ENCODE measurements at places on chromosomes 4 and X.

DNA sequence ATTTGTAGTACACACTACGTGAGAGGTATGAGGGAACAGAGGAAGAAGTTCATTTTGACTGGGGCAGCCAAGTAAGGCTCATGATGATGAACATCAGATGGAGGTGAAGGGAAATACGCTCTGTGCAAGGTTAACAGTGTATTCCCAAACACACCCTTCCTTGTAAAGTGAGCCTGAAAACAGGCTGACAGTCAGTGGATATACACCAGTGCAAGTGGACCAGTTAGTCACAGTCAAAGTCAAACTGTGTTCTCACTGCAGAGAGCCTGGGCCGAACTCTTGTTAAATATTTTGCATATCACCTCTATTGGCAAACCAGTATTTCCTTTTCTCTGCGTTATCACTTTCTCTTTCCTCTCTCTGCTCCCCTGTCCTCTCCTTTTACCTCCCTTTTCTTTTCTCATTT is 23.4 kb upstream of the RHOH start:
- no peak for DNase-seq

DNA sequence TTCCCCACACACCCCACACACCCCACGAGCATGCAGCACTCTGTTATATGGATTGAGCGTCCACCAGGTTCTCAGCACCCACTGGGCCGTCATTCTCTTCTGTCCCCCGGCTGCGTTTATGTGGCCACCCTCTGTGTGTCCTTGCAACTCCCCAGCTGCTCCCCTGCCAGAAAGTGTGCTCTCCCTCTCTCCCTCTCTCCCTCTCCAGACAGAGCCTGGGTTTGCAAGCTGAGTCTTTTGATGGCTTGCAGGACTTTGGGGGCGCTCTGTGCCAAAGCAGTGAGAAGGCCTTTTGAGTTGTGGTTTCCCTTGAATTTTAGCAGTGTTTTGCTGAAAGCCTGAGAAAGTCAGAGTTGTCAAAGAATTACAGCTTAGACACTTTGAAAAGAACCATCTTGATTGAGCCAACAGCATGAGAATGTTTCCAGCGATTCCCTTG is 173.5 kb downstream of the DCLK2 start:
- DNase-seq = no peak

DNA sequence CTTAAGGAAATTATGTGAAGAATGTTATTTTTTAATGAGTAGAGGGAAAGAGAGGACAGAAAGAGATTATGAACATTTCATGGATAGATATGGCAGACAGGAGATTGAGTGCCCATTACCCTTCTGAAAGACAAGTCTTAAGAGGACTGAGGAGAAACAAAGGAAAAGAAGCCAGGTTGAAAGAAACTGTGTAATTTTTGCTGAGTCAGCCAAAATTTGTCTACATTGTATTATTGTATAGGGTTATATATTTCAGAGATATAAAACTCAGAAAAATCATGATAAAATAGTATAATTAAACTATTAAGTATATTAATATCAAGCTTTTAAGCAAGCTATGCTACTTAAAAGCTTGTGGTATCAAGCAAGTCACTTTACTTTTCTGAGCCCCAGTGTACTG is 4.9 kb downstream of the TMPRSS11B start:
- DNase-seq = no peak

DNA sequence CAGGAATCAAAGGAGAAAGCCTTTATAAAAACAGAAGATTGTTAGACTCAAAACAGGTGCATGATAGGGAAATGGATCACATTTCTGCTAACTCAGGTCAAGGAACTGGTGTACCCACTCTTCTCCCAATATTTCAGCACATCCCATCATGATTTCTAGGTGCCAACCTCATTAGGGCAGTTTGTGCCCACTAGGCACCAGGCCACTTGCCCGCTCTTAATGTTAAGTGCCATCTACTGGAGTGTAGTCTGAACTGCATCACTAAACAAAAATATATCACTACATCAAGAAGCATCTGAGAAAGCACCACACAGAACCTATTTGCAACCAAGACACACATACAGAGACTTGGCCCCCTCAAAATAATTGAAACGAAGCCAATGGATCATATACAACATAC is 140.4 kb upstream of the GRID2 start:
- no peak for DNase-seq

DNA sequence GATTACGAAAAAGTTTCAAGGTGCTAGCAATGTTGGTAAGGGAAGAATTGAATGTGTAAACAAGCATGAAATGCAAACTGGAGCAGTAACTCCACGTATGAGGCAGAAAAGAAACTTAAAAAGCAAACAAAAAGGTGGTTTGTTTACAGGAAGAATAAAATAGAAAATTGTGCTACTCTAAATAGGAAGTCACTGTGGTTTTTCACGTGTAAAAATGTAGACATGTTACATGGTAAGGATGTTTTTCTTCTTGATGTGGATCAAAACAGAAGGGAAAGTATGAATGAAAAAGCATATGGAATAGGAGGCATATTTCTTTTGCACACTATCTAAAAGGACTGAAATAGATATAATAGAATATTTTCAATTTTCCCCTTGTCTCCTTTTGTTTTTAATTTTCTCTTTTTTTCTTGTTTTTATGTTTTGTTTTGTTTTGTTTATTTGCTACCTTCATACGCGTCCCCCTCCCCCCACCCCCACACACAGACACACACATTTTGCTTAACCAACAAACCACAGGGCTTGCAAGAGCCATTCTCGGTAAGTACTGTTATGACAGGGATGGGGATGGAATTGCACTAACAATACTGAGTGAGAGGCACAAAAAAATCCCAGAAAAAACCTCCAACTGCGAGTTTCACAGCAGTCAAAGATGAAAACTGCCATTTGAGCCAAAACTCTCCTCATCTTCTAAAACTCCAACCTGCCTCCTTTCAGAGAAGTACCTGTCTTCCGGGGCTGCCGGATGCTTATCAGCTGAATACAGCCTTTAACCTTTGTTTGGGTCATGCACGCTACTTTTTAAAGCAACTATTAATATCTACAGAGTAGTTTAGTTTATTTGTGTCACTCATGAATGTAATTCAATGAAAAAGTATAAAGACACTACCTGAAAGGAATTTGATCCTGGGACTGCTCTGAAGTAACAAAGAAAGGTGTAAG is 135.8 kb downstream of the IL15 start:
- no peak for DNase-seq

DNA sequence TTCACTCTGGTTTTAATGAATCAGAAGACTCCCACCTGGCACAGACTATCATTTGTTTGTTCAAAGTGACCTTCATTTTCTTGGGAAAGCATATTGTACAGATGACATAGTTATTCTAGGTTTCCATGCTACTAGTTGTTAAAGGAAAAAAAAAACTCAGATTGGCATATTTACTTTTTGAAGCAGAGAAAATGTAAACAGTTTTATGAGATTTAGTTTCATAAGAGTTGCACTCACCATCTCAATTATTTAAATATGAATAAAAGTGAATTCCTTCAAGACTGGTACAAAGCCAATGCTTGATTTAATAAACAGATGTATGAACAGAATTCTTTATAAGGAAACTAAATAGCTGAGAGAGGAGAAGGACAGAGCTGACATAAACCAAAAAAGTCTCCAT is 280.3 kb upstream of the UGT8 start:
- no peak for DNase-seq

- DNase-seq = no peak
These were observed 207.2 kb upstream of the GPRIN3 start for GRCh38 chr4:89514811-89515210.

DNA sequence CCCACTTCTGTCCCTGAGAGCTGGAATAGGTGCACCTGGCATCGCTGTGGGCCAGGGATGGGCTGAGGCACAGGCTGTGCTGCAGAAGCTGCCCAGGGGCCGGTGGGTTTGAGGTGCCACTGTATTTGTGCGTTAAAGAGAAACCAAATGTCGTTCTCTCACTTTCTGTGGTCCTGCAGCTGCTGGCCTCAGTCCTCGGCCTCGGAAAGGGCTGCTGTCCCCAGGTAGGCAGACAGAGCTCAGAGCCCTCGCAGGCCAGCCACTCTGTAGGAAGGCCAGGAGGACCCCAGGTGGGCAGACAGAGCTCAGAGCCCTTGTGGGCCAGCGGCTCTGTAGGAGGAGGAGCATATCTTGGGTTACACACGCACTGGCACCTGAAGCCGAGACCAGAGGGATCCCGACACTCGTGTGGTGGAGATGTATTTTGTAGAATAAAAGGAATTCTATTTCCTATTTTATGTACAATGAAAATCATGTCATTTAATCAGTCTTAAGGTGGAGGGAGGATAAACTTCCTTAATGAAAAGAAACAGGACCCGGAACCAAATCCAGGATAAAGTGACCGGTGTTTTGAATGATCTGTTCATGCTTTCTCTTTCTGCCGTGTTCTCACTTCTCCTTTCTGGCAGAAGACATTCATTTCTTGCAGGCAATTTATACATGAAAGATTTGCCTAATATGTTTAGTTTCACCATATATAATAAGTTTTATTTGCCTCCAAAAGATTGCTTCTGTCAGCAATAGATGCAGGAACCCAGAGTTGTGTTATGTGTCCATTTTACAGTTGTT is 54.4 kb upstream of the HGFAC start:
- DNase-seq = no peak

- peak; percentile 46 for DNase-seq
These were observed 422.3 kb downstream of the STPG2 start for GRCh38 chr4:97720869-97721432.

GRCh38 chr4:121185960-121186359 is 21.8 kb upstream of the TNIP3 start:
- no peak for DNase-seq

DNA sequence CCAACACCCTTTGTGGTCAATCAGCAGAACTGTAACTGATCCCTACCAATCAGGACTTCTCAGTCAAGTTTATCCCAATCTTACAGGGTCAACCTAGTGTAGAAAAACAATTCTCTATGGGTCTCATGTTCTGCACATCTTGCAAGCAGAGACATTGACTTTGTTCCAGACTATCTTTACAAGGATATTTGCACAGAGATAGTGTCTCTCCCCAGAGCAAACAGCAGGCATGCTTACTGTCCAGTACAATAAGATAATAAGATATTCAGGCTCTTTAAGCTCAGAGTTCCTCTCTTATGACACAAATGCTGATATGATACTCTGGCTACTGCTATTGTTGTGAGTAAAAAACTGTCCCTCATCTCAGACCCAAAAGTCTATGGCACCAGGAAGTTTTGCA is 53.2 kb downstream of the ACSL4 start:
- no peak for DNase-seq

- DNase-seq = no peak
These were observed 109.0 kb upstream of the DDIT4L start for GRCh38 chr4:100299046-100299840.

DNA sequence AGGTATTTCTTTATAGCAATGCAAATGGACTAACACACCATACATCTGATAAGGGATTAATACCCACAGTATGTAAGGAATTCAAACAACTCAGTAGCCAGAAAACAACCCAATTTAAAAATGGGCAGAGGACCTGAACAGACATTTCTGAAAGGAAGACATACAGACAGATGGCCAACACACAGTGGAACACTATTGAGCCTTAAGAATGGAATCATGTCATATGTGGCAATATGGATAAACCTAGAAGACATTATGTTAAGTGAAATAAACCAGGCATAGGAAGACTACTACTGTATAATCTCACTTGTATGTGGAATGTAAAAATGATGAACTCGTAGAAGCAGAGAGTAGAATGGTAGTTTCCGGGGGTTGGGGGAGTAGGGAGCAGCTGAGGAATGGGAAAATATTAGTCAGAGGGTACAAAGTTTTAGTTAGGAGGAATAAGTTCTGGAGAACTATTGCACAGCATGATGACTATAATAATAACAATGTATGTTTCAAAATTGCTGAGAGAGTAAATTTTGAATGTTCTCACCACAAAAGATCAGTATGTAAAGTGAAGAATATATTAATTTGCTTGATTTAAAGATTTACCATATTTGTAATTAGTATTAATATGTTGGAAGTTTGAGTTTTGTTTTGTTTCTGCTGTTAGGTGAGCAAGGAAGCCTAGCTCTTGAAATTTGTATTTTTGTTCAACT is 25.2 kb downstream of the WDR44 start:
- DNase-seq = no peak

GRCh38 chr4:6221851-6222760 is 21.8 kb upstream of the JAKMIP1 start:
- DNase-seq = no peak

- DNase-seq = no peak
These were observed 20.2 kb downstream of the ITGB1BP2 start for GRCh38 chrX:71321731-71322130.

DNA sequence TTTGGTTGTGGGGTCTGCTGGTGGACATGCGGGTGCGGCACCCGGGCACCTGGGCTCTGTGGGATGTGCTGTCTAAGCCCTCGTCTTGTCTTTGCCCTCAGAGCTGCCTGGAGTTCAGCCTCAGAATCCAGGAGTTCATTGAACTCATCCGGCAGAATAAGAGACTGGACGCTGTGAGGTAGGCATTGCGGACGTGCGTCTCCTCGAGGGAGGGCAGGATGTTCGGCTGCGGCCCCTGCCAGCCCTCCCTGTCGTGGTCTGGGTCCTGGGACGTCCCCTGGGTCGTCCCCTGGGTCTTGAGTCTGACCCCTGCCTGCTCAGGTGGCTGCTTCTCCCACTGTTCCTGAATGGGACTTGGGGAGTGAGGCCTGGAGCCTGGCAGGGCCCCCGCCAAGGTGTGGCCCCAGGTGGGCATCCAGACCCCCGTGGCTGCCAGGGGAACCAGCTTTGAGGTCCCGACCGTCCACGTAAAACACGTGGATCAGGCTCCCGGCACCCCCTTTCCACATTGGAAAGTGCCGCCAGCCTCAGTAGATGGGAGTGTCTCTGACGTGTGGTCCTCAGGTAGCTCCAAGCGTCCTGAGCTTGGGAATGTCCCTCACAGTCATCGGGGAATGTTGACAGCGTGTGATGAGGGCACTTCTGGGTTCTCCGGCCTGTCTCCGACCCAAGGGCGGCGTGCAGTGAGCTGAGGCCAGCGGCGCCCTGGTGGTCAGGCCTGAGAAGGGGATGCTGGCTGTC is 19.3 kb upstream of the UVSSA start:
- no peak for DNase-seq
